Activated CD8-positive, alpha-beta memory T cell treated with anti-CD3 and anti-CD28 coated beads, Interleukin-2, amount 10 ng/mL, durations not matched to agents 7 days and 5 days (primary cell): ENCODE measurements at places on chromosomes 3 and 15.

DNA sequence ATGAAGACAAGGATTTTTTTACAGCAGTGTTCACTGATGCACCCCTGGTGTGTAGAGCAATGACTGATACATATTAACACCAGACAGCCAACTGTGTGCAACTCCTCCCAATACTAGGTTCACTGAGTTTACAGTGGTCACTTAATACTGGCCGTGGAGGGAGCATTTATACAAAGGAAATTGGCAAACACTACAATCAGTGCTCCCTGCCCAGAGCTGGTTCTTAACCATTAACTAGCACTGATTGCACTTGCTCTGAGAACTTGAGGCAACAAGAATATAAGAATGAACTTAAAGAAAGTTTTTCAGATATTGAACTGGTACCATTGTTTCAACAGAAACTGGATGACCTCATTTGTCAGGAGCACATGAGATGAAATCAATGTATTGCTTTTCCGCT is 110.6 kb downstream of the MAGI1 start:
- DNase-seq, result no peak

- no peak for DNase-seq
Observed at GRCh38 chr3:37920156-37920699, 58.5 kb downstream of the CTDSPL start.

GRCh38 chr15:68957696-68958095 is 27.4 kb downstream of the SPESP1 start:
- DNase-seq, result no peak

DNA sequence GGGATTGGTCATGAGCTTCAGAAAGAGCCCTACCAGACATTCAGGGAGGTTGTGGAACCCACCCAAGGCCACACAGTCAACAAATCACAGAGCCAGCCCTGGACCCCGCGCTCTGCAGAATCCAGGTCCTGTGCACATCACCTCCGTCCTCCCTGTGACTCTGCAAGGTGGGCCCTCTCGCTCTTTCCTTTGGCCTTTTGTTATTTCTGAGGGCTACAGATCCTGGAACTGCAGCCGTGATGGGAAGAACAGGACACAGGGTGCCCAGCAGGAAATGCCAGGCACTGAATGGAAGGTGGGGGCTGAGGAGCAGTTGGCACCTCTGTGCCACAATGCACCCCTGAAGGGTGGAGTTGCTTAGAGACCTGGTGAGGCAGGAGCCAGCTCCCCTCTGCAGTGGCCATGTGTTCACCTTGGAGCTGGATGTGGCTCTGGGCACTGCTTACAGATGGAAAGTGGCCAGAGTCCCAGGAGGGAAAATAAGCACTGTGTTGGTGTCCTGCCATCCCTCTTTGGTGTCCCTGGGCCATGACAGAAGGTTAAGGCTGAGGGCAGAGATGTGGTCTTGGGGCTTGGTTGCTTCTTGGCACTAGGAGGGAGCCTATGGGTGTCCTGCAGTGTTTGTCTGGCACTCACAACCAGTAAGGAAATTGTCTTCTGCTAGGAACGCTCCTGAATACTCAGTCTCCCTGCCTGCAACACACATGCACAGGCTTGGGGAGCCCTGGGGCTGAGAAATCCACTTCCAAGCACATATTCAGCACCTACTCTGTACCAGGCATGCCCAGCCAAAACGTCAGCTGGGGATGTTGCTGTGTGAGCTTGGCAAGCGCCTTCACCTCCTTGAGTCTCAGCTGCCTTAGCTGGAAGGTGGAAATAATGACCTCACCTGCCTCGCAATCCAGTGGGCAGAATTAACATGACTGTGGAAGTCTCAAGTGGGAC is 98.0 kb upstream of the SLC6A6 start:
- DNase-seq, result no peak

GRCh38 chr3:18431266-18431665 is 6.1 kb upstream of the SATB1 start:
- DNase-seq, result no peak

- DNase-seq, result no peak
Observed at GRCh38 chr15:92023965-92024364, 170.5 kb downstream of the SLCO3A1 start.

DNA sequence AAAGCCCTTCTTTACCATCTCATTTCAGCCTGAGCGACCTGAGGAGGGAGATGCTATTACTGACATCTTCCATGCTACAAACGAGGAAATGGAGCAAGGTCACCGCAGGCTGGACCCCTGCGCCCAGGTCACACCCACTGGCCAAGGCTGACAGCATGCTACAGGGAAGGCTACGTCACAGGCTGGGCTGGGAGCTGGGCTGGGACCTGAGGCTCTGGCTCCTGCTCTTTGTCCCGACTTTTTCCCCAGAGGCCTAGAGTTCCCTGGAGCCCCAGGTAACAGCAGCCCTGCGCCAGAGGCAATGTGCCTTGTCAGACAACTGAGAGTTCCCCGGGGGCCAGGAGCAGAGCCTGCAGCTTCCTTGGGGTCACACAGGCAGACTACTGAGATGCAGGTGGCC is 87.2 kb downstream of the IQSEC1 start:
- no peak for DNase-seq

DNA sequence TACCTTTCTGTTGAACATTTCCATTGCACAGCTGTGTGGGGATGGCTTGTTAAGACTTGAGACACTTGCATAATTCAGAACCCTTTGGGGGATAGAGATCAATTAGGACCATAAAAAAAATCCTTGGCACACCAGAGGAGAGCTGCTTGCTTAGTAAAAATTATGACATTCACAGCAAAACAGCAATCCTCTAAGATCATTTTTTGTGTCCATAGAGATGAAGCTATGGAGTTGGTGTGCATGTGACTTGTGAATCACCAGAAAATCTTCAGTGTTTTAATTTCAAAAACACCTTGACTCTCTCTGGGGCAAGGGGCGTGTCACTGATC is 7.7 kb downstream of the COL8A1 start:
- no peak for DNase-seq

GRCh38 chr3:55780913-55781312 is 293.8 kb upstream of the WNT5A start:
- no peak for DNase-seq

DNA sequence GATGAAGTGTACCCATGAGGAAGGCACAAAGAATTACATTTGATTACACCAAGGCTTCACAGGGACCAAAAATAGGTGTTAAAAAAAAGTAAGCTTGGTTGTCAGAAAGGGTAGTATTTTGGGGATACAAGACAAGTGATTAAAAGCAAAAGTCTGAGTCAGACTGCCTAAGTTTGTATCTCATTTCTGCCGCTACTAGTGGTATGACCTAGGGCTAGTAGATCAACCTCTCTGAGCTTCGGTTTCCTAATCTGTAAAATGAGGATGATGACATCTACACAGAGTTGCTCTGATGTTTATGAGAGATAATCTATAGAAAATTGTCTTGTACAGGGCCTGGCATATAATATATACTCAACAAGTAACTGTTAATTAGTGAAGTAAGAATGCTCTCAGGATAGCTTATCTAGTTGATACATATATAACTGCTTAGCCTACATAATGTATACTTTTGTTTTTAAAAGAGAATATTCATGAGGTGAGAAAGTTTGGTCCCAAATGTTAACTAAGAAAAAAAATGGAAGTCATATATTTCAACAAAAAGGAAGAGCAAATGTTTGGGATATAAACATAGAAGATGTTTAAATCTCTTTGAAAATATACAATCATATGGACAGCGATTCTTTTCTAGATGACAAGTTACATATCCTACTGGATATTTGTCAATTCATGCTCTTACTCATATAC is 163.0 kb upstream of the SLC2A2 start:
- DNase-seq, result no peak

DNA sequence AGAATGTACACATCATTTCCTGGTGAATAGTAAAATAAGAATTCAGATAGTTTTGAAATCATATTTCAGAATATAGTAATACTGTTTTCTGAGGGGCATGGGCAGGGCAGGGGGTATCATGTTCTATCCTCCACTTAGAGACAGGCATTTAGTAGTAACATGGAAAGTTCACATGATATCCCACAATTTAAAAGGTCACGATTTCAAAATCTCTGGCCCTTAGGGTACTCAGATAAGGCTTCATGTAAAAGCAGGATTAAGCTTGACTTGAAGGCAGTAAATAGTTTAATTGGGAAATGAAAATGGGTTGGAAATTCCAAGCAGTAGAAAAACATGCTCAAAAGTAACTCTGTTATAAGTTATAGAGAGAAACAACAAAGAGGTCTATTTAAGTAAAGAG is 353.2 kb upstream of the AGTR1 start:
- no peak for DNase-seq

DNA sequence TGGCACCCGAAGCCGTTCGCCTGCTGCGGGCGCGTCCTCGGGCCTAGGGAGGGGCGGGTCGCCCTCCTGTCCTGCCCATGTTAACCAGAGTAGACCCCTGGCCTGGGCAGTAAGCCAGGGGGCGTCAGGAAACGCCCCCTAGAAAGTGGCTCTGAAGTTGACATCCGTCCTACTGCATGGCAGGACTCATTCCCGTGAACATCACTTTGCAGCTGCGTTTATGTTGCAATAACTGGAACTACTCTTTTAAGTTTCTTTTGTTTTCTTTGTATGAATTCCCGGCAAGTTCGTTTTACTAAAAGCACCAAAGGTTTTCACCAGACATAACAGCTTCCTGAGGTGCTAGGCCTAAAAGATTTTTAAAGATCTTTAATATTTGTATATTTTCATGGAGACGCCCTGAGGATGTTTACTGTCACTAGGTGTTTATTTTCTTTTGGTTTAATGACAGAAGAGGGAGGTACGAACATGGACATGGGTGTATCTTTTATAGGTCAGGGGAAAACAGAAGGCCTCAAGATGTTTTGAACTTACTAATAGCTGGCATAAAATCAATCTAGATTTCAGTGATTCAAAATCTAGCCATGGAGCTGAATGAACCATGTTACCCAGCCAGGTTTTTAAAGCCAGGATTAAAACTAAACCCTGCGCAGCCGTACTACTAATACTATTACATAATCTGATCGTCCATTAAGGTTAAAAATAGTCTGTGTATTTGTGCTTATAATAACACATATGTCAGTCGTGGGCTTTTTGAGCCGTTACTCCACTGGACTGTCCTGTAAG is 1.0 kb downstream of the C15orf61 start:
- no peak for DNase-seq

DNA sequence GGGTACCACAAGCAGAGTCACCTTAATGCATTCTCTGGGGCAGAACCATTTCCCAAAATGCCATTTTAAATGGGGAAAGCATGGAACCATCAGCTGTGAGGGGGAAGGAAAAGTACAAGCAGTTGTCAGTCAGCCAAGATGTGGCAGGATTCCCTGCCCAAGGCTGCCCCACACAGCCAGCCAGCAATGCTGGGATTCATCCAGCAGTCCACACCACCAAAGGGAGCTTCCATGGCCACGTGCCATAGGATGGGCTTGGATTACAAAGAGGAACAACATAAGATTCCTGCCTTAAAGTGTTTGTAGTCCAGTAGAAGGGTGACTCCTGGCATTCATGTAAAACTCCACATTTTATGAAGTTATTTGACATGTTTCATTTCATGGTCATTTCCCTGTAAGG is 233.3 kb downstream of the SHOX2 start:
- no peak for DNase-seq

DNA sequence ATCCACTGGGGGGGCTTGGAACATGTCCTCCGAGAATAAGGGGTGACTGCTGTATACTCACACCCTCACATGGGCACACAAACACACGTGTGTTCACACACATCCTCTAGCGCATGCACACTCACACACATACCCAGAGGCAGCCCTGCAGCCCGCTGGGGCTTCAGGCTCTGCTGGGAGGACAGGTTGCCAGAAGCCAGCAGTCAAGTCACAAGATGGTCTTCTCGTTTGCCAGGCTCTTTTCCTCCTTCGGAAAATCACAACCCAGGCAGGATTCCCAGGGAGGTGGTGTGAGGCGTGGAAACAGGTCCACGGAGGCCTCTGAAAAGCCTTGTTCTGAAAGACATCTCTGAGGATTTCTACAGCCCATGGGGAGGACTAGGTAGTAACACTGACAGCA is 26.8 kb downstream of the MEGF11 start:
- DNase-seq, result no peak

DNA sequence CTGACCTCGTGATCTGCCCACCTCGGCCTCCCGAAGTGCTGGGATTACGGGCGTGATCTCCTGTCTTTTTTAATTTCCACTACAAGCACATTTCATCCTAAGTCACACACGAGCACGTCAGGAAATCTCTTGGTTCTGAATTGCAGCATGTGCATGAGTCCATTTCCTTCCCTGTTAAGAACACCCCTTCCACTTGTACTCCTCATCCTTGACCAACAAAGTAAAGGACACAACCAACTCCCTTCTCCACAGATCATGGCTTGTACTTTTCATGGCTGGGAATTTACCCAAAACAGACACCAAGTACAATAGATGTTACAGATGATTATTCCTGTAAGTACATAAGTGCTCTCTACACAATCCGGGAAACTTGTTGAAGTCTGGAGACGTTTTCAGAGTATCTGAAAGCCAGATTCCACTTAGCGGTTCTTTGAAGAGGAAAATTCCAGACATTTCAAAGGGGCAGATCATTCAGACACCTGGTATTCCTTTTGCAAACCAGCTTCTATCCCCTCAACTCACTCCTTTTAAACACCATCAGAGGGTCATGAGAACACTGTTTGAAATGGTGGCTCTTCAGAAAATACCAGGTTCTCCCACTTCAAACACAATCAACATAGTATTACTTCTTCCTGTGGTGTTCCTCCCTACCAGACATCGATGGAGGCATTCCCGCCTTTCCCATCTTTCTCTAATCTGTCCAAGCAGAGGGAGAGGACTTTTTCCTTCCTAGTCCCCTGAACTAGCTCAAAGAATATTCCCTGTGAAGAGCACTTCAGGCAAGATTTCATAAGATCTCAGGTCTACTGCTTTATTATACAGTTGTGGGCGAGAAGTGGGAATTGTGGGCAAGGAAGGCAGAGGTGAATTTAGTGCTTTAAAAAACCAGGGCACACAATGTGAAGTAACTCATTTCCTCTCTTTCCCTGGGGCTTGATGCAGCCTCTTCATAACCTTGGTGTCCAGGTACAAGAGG is 80.1 kb upstream of the TSC22D2 start:
- DNase-seq, result no peak

GRCh38 chr3:157294953-157295352 is 135.0 kb upstream of the CCNL1 start:
- no peak for DNase-seq

GRCh38 chr3:113873814-113874526 is 35.4 kb downstream of the GRAMD1C start:
- no peak for DNase-seq

- DNase-seq, result no peak
Observed at GRCh38 chr3:107600780-107601179, 78.0 kb downstream of the BBX start.

- no peak for DNase-seq
Observed at GRCh38 chr3:166388321-166388720, 551.1 kb upstream of the BCHE start.

- no peak for DNase-seq
Observed at GRCh38 chr3:121885386-121885785, 8.8 kb upstream of the SLC15A2 start.
